ENCODE measurements at places on chromosomes 1 and 21. TPM values are rescaled to one million over a fixed set of nuclear protein-coding genes. Genes with fewer than 3 reads are reported as not detected.

SELENBP1 gene
- total RNA-seq = 8.1 TPM

BEND5 gene
- 1.5 TPM for total RNA-seq

GRCh38 chr21:30439975-30440374 lies at the start of gene KRTAP15-1:
KRTAP15-1 (plus strand) TSS chr21:30440275; CDS start chr21:30440328, 53 bp downstream.
- no peaks in the 10 kb centered on the region for H3K36me3 ChIP-seq
- H3K27ac ChIP-seq = no peak within 1 kb of the TSS

GRCh38 chr1:213602796-213603486 lies 384.8 kb upstream of the PROX1 start:
- no peak for DNase-seq
- no peaks in the 10 kb centered on the region for H3K4me1 ChIP-seq
- H3K36me3 ChIP-seq = no peaks in the 10 kb centered on the region
- H3K4me3 ChIP-seq = no peak overlapping the region
- H3K27me3 ChIP-seq = no peaks in the 10 kb centered on the region
- no peak overlapping the region for H3K27ac ChIP-seq

SPATA46 gene
- total RNA-seq = not detected

PLA2G2D gene
- total RNA-seq = not detected

GRCh38 chr1:71043065-71043464 lies 4.6 kb downstream of the PTGER3 start:
- H3K4me3 ChIP-seq = no peak overlapping the region
- peaks cover 7% of the 10 kb centered on the region for H3K4me1 ChIP-seq
- no peak for DNase-seq
- no peaks in the 10 kb centered on the region for H3K36me3 ChIP-seq
- no peak overlapping the region for H3K27ac ChIP-seq
- H3K27me3 ChIP-seq = peaks cover 43% of the 10 kb centered on the region

- H3K4me3 ChIP-seq = no peak overlapping the region
- H3K27ac ChIP-seq = no peak overlapping the region
- no peaks in the 10 kb centered on the region for H3K36me3 ChIP-seq
- no peaks in the 10 kb centered on the region for H3K4me1 ChIP-seq
- H3K27me3 ChIP-seq = no peaks in the 10 kb centered on the region
Measured at GRCh38 chr1:92907949-92908684, 53.1 kb downstream of the DIPK1A start.

E2F2 gene
- total RNA-seq = 1.3 TPM

DNA sequence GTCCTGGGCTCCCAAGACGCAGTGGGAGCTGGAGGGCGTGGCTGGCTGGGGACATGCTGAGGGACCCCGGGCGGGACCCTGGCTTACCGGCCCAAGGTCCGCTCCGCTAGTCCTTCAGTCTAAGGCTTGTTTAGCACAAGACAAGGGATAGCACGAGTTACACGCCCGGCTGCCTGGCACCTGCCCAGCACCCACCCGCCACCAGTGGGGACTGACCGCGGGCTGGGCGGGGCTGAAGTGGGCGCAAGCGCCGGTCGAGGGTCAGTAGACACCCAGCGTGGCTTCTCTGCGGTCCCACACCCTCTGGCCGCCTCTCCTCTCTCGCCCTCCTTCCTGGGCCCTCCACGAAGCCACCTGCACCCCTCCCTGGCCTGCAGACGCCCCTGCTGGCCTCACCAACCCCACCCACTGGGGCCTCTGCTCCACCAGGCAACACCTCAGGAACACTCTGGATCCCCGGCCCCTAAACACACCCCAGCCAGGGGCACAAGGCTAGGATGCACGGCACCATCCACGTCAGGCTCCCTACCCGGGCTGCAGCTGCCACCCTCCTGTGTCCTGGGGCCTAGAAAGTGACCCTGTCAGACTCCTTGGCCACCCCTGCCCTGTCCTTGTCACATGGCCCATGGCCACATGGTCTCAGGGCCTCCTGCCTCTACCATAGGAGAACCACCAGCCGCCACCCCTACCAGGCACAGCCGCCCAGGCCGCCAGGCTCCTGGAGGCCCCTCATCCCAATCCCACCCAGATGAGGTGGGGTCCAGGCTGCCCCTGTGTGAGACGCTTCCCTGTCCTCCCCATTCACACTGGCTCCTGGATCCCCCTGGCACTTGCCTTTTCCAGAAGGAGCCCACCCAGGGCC lies 6.1 kb downstream of the TAS1R3 start:
- H3K36me3 ChIP-seq = peaks cover 8% of the 10 kb centered on the region
- DNase-seq = no peak
- H3K4me3 ChIP-seq = no peak overlapping the region
- H3K27ac ChIP-seq = no peak overlapping the region
- no peaks in the 10 kb centered on the region for H3K4me1 ChIP-seq

GRCh38 chr1:48203287-48203900 lies 19.1 kb upstream of the SLC5A9 start:
- H3K4me1 ChIP-seq = no peaks in the 10 kb centered on the region
- H3K36me3 ChIP-seq = no peaks in the 10 kb centered on the region
- H3K27me3 ChIP-seq = peaks cover 10% of the 10 kb centered on the region
- DNase-seq = peak; percentile 8

NOS1AP gene
- 2.5 TPM for total RNA-seq

DNA sequence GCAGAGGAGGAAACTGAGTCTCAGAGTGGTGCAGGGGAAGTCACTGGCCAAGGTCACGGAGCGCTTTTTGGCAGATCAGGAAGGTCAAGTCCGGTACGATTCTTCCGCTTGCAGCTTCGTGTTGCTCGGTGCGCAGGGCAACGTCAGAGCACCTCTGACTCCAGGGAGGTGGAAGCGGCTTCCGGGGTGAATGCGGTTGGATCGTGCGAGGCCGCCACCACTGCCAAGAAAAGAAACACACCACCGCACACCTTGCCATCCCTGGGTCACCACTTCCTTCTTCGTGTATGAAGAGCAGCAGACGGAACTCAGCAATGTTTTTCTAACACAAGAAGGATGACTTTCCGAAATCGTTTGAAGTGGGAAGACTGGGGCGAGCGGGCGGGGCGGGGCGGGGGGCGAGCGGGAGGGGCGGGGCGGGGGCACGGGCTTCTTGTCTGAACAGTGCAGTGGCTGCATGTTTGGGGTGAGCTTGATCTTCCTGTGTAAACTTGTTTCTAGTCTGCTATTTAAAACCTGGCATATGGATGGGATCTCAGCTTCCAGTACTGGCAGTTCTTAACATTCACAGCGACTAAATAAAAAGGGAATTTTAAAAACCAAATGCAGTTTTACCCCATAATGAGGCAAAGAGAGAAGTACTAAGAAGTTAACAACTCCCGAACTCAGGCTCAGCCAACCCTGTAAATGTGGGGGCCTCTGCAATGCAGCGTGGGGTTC lies 300.0 kb downstream of the RRAGC start:
- no peaks in the 10 kb centered on the region for H3K36me3 ChIP-seq
- H3K27ac ChIP-seq = no peak overlapping the region
- H3K27me3 ChIP-seq = peaks cover 22% of the 10 kb centered on the region

GJA8 gene
- not detected for total RNA-seq

HSD3B2 gene
- total RNA-seq = not detected

SEC16B gene
- 0.76 TPM for total RNA-seq

DNA sequence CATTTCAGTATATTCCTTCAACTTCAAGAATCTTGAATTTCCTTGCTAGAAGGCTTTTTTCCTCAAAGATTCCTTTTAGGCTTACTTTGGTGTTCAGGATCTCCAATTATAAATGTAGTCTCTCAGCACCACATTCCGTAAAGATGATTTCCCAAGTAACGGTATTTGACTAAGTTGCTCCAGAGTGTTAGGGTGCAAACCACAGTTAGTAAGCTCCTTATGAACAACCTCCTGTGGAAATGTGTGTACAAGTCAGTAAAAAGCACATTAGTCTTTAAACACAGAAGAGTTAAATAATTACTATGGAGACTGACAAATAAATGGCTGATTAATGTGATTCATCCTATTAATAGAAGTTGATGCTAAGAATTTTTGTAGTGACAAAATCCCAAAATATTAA lies 10.3 kb downstream of the DONSON start:
- no peaks in the 10 kb centered on the region for H3K4me1 ChIP-seq
- no peak overlapping the region for H3K4me3 ChIP-seq
- no peak for DNase-seq
- no peak overlapping the region for H3K27ac ChIP-seq
- no peaks in the 10 kb centered on the region for H3K27me3 ChIP-seq
- H3K36me3 ChIP-seq = peaks cover 26% of the 10 kb centered on the region

- DNase-seq = no peak
- H3K4me3 ChIP-seq = no peak overlapping the region
- no peaks in the 10 kb centered on the region for H3K27me3 ChIP-seq
- H3K27ac ChIP-seq = no peak overlapping the region
- peaks cover 64% of the 10 kb centered on the region for H3K4me1 ChIP-seq
Measured at GRCh38 chr1:230077011-230077410, 10.0 kb downstream of the GALNT2 start.

ZFP69 gene
- 4.9 TPM for total RNA-seq
